ENCODE measurements at places on chromosomes 4 and X.

GRCh38 chr4:26076000-26076587 lies 162.1 kb downstream of the SMIM20 start:
- DNase-seq = no peak

DNA sequence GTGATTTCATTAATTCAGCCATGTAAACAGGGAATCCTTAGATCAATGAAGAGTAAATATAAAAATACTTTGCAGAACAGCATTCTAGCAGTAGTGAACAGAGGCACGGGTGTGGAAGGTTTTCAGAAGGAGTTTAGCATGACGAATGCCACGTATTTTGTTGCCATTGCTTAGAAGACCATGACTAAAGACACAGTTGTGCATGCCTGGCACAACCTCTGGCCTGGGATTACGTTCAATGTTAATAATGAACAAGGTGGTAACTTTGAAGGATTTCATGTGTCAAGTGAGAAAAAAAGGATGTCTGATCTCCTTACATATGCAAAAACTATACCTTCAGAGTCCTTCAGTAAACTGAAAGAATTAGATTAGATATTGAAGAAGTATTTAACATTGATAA lies 171.9 kb downstream of the MAGEB5 start:
- no peak for DNase-seq

DNA sequence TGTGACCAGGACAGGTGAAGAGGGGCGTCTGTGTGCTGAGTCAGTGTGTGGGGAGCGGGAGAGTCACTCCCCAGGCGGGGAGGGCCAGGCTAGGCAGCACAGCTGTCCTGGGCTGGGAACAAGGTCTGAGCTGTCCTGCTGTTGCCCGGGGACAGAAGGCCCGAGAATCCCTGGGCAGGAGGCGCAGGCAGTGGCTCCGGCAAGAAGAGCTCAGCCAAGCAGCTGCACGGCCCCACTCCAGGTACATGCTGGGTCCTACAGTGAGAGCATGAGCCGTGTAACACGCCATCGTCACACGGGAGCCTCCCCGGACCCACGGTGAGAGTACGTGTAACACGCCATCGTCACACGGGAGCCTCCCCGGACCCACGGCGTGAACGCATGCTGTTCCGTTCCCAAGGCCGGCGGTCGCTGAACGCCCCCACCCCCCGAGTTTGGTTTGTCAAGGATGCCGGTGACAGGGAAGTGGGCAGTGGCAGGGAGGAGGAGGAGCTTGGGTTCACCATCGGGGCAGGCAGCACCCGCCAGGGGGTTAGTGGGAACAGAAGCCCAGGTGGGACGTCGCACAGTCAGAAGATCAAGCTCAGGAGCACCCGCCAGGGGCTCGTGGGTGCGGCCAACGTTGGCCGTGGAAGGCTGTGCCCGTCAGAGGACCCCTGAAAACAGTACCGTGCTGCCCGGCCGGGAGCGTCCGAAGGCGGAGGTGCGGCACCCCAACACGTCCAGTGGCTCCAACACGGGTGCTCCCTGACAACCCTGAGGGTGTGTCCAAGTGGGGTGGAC lies 15.6 kb downstream of the PPP2R3B start:
- no peak for DNase-seq

DNA sequence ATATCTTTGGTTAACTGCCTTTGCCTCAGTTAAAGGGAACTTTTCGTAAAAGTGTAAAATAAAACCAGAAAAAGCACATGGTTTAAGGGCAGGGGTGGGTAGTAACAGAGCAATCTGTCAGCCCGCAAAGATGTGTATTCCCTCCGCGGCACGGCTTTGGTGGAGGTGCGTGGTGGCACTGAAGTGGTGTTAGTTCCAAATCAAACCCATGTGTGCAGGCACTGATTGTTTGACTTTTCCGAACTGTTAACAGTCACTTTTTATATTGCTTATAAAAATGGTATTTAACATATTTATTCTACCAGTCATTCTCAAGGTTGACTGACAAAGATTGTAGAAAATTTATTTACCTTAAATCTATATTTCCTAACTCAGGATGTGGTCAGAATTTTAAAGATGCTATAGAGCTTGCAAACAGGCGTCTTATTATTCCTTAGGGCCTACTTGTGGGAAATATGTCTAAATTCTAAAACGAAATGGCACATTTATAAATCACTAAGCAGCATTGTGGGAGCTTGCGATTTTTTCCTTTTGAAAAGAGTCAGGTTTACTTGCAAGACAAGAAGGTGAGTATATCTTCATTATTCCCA lies 272.7 kb upstream of the PCDH18 start:
- DNase-seq = no peak

- no peak for DNase-seq
Measured at GRCh38 chr4:106329041-106329618, 12.8 kb downstream of the AIMP1 start.

DNA sequence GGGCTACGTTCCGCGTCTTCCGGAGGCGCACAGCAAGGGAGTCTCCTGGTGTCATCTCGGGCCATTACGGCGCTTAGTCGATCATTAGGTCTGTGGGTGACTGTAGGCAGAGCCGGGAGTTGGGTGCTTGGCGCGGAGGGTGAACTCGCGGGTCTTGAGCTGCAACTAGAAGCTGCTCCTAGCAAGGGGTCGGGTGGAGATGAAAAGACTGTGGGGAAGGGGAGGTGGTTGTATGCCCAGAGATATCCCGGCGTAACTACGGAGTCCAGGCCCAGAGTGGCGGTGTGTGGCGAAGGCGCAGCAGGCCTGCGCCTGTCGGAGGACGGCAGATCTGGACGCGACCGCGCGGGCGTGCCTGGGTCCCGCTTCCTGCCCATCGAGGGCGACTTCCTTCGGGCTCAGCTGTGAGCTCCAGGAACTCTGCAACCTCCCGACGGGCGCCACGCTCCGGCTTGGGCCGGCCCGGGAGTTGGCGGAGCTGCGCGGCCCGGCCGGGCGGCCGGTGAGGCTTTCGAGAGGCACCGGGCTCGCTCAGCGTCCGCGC lies 2.7 kb upstream of the NKX3-2 start:
- no peak for DNase-seq

- DNase-seq = no peak
Measured at GRCh38 chr4:47215759-47216158, 184.4 kb downstream of the GABRB1 start.

DNA sequence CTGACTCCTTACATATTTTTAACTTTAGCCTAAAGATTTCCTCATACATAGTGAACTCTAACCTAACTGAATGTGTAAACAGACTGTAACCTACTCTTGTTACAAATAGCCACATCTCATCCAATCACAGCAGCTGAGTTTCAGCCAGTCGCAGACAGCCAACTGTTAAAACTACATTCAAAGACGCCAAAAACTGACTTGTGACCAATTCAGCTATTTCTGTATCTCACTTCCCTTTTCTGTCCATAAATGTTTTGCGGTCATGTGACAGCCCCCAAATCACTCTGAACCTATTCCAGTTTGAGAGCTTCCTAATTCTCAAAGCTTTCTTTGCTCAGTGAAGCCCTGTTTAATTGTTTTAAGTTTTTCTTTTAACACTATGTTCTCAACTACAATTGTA lies 2731.9 kb downstream of the ARAP2 start:
- no peak for DNase-seq

DNA sequence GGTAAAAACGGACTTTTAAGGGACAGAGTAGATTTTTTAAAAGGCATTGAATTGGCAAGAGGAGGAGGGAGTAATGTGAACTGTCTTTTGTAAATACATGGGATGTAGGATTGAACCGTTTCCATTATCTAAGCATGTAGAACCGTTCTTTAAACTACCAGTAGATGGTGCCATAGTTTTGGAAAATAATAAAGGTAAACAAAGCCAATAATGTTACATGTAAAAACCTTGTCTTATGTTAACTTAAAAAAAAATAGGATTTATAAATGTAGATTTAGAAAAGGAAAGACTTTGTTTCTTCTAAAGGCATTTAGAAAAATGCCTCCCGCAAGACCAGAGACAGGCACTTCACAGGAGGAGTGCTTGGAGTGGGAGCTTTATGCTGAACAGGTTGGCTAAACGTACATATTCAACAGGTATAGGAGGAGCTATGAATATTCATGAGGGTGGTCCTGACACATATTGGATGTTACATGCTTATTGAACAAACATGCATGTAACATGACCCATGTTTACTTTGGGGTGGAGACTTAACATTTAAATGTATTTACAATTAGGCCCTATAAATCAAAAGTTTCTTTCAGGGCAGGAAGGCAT lies 45.5 kb upstream of the FAM241A start:
- no peak for DNase-seq

GRCh38 chrX:10615931-10616774 lies 4.2 kb downstream of the MID1 start:
- DNase-seq = peak; percentile 58

GRCh38 chr4:55989766-55990165 lies 41.0 kb downstream of the CEP135 start:
- DNase-seq = no peak

All from head of caudate nucleus (tissue), 42 donors.